ENCODE measurements at places on chromosomes 5 and 9.

GRCh38 chr5:143644727-143645126, 167.2 kb upstream of the HMHB1 start:
- DNase-seq, result no peak

DNA sequence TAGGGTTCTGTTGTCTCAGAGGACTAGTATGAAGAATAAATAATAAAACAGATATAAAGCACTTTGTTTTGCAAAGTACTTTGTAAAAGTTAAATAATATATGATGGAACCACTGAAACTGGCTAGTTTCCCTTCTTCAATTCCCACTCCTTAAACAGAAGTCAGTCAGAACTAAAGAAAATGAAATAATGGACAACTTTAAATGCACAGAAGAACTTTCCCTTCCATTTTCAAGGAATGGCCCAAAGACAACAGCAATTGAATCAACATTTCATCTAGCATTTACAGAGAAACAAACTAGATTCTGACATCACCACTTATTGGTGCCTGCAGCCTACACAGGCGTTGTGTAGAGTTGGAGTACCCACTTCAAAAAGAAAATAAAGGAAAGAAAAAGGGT, 16.2 kb downstream of the DIAPH1 start:
- DNase-seq, result no peak

DNA sequence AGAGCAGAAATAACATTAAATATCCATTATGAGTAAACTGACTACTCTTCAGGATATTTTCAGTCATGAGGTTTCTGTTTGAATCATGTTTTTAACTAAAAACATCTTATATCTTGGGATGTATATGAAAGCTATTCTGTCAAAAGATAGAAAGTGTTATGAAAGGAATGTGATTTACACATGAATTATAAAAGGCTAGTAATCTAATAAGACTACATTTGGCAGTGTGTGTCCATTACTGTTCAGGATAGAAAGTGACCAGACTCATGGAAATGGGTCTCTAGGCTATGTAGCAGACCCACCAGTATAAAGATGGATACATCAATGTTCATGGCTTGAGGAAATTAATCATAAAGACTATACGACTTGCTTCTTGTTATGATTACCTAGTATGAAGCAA, 1328.2 kb upstream of the NUDT12 start:
- DNase-seq, result no peak

- no peak for DNase-seq
Observed at GRCh38 chr9:93574900-93575795, 1.2 kb upstream of the PHF2 start.

DNA sequence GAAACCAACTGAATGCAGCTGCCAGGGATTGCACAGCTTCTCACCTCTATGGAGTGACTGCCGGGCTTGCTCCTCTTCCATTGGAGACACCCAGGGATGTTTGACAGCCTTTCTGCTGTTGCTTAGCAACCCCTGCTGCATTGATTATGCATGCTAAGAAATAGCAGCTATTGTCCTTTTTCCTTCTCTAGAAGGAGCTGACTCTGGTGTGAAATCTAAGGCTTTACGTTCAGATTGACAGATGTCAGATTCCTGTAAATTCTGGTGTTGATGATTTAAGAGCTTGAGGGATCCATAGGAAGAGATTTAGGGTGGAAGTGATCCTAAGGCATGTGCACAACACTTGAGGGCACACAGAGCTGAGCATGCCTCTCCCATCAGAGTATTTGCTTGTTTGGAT, 267.7 kb downstream of the NTRK2 start:
- no peak for DNase-seq

DNA sequence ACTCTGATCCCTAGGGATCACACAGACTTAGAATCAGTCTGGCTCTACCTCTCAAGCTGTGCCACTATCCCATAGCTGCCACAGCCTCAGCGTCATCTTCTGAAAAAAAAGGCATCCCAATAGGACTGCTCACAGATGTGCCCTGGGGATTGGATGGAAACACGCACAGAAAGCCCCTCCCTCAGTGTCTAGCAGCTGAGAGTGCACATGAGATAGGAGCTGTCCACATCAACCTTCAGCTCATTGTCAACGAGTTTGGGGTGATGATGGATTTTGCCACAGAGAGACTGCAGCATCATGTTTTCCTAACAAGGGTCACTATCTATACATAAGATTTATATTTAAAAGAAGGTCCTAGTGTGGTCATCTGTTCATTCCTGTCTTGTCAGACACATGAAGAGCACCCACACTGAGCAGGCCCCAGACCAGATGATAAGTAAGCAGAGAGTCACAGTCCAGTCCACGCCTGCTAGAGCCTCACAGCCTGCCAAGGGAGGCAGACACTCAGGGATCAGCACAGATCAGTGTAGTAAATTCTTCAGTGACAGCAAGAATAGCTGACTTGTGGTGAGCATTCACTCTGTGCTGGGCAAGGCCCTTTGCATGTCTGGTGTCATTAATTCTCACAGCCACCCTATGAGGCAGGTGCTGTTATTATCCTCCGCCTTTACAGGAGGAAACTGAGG, 25.8 kb downstream of the AFAP1L1 start:
- DNase-seq, result no peak

GRCh38 chr9:28134446-28134976, 561.2 kb upstream of the C9orf72 start:
- no peak for DNase-seq

DNA sequence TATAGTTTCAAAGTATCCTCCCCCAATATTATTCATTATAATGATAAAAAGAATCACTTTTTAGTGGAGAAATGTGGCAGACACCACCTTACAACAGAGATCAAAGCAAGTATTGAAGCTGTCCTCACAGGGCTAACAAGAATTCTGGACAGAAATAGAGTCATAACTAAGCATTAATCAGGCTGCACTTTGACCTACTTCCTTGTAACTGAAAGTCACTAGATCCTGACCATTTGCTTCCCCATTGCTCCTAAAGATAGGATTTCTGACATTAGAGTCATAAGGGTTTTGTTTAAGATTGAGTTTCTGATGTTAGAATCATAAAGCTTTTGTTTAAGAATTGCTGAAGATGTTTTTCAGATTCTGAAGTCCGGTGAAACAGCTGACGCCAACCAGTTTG, 159.7 kb downstream of the ATP10B start:
- no peak for DNase-seq

DNA sequence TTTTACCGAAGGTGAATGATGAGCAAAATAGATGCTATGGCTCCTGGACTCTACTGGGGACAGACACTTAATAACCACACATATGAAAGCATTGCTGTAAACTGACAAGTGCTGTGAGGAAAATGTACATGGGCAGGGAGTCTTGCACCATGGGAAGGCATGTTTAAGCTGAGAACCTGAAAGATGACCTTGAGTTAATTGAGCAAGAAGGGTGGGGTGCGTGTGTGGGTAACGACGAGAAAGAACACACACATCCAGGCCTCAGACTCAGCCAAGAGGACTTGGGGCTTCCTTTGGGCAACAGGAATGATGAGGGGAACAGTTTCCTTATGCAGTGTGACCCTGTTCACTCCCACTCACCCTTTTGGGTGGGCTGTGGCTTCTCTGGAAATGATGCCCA, 73.1 kb downstream of the HSPA4 start:
- DNase-seq, result no peak

GRCh38 chr5:56426693-56427092, 193.6 kb upstream of the ANKRD55 start:
- DNase-seq, result no peak

DNA sequence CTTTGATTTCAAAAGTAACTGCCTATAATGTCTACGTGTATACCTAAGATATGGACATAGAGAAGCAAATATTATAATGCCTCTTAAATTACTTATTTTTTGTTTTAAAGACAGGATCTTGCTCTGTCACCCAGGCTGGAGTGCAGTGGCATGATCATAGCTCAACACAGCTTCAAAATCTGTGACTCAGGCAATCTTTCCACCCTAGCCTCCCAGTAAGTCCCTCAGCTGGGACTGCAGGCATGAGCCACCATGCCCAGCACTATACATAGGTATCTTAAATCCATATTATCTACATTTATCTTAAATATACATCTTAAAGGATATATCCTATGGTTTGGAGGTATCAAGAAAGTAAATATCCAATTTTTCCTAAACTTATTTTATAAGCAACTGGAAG, 261.2 kb downstream of the ARL15 start:
- DNase-seq, result no peak

- no peak for DNase-seq
Observed at GRCh38 chr5:27313549-27313948, 275.2 kb upstream of the CDH9 start.

DNA sequence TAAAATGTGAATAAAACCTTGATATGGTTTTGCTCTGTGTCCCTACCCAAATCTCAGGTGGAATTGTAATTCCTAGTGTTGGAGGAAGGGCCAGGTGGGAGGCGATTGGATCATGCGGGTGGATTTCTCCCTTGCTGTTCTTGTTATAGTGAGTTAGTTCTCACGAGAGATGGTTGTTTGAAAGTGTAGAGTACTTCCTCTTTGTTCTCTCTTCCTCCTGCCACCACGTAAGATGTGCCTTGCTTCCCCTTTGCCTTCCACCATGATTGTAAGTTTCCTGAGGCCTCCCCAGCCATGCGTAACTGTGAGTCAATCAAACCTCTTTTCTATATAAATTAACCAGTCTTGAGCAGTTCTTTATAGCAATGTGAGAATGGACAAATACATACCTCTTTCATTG, 34.9 kb downstream of the TARS1 start:
- DNase-seq, result no peak

GRCh38 chr5:61675015-61675692, 343.1 kb downstream of the ZSWIM6 start:
- DNase-seq, result no peak

- DNase-seq, result no peak
Observed at GRCh38 chr5:42614509-42614908, 142.1 kb upstream of the CCDC152 start.

DNA sequence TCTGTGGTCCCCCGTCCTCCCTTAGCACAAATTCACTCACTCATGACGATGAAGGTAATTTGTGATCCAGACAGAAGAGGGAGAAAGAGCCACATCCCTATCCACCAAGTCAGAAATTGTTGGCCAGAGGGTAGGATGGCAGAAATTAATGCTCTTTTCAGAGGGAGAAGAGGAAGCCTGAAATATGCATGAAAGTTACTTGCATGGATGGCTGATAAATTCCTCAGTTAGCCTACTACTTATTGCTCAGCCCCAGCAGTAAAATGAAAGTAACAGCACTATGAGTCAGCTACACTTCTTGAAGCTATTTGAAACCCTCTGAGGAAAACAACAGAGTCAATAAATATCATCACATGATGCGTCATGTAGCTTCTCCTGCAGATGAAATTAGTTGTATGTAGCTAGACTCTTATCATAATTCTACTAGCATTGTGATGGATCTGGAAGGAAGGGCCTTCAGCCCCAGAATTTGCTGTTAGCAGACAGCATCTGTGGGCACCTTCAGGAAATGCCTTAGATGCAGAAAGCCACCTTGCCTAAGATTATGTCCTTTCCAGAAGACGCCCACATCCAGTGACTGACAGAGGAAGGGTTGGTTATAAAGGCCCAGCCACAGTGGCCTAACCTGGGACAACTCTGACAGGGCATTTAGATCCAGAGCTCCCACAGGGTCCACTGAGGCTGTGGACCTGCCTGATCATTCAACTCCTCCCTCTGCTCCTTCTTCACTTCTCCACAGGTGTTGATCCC, 81.2 kb upstream of the CCDC112 start:
- DNase-seq, result no peak

GRCh38 chr5:33764786-33765185, 127.0 kb downstream of the ADAMTS12 start:
- no peak for DNase-seq

GRCh38 chr5:14726066-14726838, 61.7 kb downstream of the OTULIN start:
- no peak for DNase-seq

DNA sequence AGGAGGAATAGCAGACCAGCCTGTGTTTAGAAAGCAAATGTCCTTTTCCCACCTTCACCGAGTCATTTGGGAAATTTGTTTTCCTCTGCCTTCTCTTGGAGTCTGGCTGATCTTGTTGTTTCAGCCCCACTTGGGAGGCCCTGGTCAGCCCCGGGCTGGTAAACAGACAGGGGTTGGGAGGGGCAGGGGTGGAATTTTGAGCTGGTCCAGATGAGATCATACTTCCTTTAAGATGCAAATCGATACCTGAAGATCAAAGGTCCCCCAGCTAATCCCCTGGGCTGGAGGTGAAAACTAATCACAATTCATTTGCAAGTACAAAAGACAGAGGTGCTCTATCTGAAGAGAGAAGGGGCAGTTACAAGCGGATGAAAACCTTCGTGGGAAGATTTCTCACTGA, 118.4 kb downstream of the PAPPA start:
- DNase-seq, result no peak

DNA sequence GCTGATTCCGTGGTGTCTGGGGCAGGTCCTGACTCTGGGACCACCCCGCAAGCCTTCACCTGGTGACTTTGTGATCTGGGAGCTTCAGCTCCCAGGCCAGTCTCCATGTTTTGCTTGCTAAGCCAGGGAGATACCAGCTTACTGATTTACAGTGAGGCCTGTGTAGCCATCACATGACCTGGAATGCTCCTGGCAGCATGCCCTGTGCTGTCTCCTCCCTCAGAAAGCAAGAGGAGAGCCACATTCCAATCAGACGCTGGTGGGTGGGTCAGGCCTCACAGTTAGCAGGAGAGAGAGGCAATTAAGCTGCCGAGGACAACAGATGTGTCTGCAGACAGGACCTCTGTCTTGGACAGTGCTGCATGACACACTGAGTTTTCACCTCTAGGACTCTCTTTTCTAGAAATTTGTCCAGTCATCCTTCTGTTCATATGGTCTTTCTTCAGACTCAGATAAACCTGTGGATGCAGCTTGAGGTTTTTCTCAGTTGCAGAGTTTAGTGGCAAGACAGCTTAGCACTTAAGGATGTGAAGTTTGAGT, 24.4 kb upstream of the GRPEL2 start:
- peak; percentile 50 for DNase-seq

GRCh38 chr5:81632679-81633078, 118.2 kb downstream of the SSBP2 start:
- no peak for DNase-seq

DNA sequence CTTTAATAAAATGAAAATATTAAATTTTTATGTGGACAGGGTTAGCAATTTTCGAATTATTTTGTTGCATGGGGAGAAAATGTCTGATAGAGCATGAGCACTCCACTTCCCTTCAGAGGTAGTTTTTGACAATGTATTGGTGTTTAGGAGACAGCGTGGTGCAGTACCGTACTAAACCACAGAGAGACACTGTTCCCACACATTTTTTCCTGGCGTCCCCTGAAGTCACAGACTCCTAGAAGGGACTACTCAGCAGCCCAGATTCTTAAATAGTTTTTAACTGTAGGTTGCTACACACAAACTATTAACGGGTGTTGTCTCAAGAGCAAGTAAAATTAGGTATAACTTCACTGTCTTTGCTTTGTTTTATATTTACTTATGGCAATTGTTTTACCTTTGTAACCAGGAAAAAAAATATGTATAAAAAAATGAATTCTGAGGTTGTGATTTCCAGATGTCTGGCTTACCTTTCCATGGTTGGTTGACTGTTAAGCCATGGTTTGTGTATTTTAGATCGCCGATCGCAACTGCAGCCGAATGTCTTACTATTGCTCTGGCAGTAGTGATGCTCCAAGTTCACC, 171.2 kb downstream of the DOCK8 start:
- peak; percentile 53 for DNase-seq

- DNase-seq, result no peak
Observed at GRCh38 chr9:17528859-17529258, 50.0 kb upstream of the SH3GL2 start.

Measured in HEK293T (cell line).